Kidney epithelial cell (primary cell): ENCODE measurements at places on chromosomes 16 and 17.
A peak's percentile ranks its signal among the peaks of the same experiment; 100 is the strongest.

GRCh38 chr17:64005734-64006167 is 7.6 kb downstream of the PRR29 start:
- no peak for DNase-seq

- DNase-seq, result no peak
Observed at GRCh38 chr16:31002250-31002700, 8.2 kb downstream of the STX1B start.

DNA sequence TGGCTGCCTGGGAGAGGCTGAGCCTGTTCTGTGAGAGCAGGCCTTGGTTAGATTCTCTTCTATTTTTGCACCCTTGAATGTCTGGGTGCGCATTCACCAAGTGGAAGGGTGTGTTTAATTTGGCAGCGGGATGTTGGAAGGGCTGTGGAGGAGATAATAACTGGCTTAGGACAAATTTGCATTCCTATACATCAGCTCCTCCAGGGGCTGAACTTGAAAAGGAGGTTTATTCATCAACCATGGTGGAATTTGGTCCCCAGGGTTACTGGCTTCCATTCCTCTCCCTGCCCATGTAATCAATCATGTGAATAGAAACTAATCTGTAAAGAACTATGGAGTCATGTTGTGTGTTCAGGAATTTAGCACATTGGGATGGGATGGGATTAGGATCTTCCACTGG is 100.2 kb upstream of the FOXF1 start:
- DNase-seq, result no peak

GRCh38 chr16:47612711-47613110 is 151.6 kb downstream of the PHKB start:
- no peak for DNase-seq

DNA sequence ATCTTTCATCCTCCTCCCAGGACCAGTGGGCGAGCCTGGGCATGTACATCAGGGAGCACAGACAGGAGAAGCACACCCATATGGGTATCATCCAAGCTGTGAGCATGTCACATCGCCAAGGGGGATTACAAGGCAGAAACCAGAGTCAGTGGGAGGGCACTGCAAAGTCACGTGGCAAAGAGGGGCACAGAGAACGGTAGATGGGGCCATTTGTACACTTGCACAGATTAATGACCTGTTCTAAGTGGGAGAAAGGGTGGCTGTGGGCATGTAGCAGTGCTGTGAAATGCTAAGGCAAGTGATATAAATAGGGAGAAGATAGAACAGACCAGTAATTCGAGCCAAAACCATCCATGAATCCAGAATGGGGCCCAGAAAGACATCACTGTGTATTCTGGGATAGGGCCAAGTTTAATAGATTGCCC is 265.0 kb downstream of the CPPED1 start:
- DNase-seq, result no peak

DNA sequence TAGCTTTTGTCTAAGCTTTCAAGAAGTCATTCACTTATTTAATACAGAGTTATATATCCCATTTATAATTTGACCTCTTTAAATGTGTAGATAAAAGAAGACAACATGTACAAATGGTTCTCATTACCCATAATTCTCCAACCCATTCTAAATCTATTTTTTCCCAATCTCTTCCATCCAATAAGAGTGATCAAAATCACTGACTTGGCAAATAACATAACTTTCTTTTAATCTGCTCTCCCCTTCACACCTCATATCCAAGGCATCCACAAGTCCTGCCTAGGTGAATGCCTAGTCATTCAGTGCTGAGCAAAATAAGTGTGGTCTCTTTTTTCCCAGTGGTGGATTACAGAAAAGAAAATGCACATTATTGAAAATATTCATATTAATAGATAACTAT is 1231.1 kb downstream of the CDH11 start:
- no peak for DNase-seq

- DNase-seq, result no peak
Observed at GRCh38 chr17:63984236-63984635, 11.5 kb upstream of the SCN4A start.

GRCh38 chr16:71974068-71974818 is 26.0 kb downstream of the PKD1L3 start:
- DNase-seq, result no peak

DNA sequence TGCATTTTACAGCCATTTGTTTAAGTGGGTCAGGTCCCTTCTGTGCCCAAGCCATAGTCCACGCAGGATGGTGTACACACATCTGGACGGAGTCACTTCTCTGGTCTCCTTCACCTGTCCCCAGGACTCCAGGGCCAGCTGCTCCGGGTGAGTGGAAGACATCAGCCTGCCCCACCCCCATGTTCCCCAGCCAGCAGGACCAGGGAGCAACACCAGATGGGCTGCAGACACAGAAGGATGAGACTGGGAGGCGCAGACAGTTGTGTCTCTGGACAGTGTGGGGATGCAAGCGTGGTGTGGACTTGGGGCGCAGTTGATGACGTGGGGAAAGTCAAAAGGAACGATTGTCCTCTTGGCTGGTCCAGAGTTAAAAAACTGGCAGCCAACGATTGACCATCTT is 24.6 kb upstream of the WFDC1 start:
- no peak for DNase-seq

DNA sequence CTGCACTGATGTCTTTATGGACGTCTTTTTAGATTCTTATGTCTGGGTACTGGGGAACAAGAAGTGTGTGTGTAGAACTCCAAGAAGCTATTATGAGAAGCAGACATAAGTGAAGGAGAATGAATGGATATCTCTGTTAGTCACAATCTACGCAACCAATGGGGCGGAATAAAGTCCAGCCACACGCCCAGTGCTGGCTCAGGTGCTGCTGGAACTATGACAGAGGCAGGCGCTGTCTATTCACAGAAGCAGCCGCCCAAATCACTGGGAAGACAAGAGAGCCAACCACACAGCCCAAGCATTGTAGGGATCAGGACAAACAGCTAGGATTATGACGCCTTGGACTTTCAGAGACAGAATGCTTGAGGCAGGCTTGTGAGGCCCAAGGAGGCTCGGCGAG is 43.9 kb upstream of the ICAM2 start:
- DNase-seq, result no peak

GRCh38 chr16:14070877-14071575 is at the start of gene MRTFB:
Gene MRTFB (plus strand): TSS chr16:14071319. CDS start chr16:14140607, 69,288 bp downstream.
- DNase-seq, result no peak

- no peak for DNase-seq
Observed at GRCh38 chr17:61478026-61478789, 26.0 kb downstream of the TBX4 start.

DNA sequence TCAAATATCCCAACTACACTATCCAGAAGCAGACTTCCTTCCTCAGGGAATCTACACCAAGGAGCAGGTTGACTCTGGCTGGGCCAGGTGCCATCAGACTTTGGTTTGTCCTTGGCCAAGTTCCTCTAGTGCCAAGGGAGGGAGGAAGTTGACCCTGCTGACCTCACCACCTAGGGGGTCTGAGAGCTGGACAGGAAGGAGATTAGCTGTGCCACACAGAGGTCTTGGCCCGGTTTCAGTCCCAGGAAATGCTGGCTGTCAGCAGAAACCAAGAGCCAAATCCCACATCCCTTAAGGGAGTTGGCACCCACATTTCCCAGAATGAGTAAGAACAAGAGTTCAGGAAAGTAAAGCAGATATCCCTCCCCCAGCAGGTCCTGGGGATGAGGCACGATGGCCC is 178.2 kb downstream of the SALL1 start:
- DNase-seq, result no peak

DNA sequence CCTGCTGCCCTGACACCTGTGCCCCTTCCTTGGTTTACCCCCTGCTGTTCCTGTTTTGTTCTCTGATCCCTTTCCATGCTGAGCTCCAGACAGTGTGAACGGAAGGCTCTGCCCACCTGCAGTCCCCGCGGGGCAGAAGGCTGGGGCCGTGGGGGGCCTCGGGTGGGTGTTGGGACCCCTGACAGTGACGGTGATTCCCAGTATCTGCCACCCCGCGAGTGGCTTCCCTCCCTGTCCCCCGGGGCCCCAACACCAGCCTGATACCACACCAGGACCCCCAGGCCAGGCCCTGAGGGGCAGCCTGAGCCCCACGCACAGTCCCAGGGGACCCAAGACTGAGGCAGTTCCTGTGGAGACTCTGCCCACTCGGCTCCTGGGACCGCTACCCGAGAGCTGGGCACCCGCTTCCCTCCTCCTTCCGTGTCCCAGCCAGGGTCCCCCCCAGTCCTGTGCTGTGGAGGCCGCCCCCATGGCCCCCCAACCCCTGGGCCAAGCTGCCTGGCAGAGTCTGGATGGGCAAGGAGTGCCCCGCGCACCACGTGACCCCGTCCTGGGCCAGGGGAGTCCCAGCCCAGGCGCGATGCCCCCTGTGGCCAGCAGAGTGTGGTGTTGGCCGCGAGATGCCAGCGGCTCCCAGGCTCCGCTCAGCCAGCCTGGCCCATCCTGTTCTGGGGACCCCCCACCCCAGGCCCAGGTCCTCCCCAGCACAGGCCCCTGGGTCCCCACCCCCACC is 10.0 kb upstream of the C1QTNF8 start:
- no peak for DNase-seq

DNA sequence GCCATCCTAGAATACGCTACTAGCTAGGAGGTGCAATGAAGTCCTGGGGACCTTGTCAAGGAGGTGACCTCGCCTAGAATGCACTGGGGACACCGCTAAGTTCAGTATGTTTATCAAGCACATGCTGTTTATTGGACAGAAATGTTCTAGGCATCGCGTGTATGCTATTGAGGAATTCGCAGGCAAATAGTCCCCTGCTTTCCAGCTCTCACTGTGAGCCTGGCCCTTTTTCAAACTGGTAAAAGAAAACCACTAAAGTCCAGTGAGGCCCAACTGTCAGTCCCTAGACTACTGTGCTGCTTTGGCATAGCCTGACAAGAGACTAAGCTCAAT is 1.2 kb upstream of the FAM222B start:
- DNase-seq, result no peak

- DNase-seq, result no peak
Observed at GRCh38 chr17:63523253-63523855, at the start of gene KCNH6. Gene KCNH6 (plus strand): TSS chr17:63523358. CDS start chr17:63523414, 56 bp downstream.

DNA sequence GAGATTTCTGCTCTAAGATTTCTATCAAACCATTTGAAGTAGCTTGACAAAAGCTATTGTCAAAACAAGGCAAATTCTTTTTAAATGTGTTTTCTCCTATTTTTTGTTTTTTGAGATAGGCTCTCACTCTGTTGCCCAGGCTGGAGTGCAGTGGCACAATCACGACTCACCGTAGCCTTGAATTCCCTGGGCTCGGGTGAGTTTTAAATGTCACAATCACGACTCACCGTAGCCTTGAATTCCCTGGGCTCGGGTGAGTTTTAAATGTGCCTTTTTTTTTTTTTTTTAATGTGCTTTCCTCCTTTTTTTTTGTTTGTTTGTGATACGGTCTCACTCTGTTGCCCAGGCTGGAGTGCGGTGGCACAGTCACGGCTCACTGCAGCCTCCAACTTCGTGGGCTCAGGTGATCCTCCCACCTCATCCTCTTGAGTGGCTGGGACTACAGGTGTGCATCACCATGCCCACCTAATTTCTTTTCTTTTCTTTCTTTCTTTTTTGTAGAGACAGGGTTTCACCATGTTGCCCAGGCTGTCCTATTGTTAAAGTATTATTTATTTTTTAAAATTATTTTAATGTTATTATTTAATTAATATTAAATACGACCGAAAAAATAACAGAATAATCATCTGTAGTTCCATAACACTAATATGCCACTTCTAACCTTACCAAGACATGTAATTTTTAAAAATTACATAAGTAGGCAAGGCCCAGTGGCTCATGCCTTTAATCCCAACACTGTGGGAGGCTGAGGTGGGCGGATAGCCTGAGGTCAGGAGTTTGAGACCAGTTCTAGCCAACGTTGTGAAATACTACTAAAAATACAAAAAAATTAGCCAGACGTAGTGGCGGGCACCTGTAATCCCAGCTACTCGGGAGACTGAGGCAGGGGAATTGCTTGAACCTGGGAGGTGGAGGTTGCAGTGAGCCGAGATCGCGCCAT is 69.7 kb upstream of the FA2H start:
- DNase-seq, result no peak

GRCh38 chr17:82754297-82755208 is 2.7 kb downstream of the TBCD start:
- no peak for DNase-seq

DNA sequence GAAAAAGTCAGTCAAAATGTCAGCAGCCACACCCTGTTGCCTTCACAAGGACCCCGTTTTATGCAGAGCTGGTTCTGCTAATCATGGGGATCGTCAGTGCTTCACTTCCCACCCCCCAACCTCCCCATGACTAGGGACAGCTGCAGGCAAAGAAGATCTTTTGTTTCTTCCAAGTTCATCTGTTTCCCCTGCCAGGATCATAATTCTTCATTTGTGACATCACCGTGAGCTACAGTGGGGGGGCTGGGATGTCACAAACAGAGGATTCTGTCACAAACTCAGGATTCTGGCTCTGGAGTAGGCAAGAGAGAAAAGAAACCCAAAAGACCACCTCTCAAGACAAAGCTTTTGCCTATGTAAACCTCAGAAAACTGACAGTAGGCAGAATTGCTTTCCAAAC is 24.7 kb downstream of the DNAJC7 start:
- no peak for DNase-seq

DNA sequence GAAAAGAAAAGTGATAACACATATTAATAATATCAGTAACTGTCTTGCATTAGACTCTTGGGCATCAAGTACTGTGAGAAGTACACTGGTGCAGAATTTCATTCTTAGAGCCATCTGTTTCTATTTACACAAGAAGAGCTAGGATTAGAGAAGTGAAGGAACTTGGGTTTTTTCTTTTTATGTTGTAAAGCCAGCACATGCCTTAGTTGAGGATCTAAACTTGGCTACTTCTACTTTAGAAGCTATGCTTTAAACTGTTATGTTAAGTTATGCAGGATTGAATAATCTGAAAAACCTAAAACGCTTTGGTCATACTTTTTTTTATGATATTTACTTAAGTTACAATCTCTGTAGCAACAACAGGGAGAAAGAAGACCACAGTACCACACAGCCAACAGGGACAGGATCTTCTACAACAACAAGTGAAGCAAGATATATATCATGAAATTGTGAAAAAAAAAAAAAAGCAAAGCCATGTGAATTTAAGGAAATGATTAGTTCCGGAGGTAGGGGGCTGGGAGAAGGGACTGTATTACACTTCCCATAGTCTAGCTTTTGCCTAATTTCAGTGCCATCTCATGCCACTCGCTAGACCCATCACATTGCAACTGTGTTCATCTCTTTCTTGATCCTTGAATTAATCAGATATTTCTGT is 305.1 kb upstream of the GOT2 start:
- no peak for DNase-seq

DNA sequence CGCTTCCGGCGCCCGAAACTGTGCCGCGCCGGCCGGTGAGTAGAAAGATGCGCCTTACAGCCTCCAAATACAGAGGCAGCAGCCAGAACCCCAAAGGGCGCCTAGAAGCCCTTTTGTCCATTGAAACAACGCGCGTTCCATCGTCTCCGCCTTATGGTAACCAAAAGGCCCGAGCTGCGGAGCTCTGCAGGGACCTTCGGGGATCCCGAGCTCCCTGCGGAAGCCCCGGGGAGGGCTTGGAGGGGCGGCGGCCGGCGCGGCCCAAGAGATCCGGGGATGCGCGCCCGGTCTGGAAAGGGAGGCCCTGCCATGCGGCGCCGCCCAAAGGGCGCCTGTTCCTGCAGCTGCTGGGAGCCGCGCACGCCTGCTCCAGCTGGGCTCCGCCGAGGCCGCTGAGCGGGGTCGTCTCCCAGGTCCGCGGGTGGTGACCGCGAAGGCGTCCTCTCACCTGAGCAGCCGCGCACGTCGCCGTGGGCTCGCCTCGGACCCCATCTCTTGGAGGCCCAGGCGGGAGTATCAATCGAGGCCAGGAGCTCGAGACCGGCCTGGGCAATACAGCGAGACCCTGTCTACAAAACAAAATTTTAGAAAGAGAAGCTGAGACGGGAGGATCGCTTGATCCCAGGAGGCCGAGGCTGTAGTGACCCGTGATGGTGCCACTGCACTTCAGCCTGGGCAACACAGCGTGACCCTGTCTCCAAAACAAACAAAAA is 742 bp upstream of the FBXO31 start:
- DNase-seq, result no peak

GRCh38 chr16:3950343-3951193 is 70.1 kb upstream of the CREBBP start:
- DNase-seq, result peak; percentile 26
